Occipital lobe (tissue), 3 donors: ENCODE measurements at places on chromosomes 1 and 21.

DNA sequence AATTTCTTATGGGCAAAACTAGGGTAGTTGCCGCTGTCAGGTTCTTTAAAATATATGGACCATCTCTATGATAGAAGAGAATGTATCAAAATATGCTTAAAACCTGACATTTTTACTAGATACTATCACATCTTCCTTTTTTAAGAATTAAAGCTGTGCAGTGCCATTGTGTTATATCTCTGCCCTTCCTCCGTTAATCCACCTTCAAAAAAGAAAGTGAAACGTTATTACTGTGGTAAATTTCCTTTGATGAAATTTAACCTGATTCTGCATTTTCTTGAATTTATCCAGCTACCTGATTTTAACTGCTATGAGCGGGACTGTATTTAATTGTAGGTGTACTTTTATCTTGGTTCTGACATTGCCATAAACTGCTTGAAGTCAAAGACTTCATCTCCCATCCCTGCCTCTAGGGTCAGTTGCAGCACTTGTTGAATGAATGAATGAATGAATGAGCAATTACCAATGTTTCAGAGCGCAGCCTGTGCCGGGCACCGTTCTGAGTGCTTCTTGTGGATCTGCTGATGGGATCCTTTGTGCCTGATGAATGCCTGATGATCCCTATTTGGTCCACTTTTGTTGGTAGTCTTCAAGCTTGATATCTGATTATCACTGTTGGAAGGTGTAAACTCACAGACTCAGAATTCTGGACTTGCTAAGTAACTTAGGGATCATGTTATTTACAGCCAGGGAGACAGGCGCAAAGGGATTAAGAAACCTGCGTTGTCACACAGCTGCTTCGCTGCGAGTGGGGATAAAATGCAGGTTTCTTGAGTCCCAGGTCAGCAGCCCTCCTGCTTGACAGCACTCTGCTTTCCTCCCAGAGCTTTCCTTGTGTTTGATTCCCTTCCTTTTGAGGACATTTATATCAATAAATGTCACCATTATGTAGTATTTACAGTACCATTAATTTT is 30.1 kb downstream of the SMYD2 start:
- DNase-seq = no peak

GRCh38 chr1:163066686-163067085 is 2.5 kb upstream of the RGS4 start:
- no peak for DNase-seq

- DNase-seq = no peak
Observed at GRCh38 chr1:151282883-151283725, 1.0 kb downstream of the ZNF687 start.

DNA sequence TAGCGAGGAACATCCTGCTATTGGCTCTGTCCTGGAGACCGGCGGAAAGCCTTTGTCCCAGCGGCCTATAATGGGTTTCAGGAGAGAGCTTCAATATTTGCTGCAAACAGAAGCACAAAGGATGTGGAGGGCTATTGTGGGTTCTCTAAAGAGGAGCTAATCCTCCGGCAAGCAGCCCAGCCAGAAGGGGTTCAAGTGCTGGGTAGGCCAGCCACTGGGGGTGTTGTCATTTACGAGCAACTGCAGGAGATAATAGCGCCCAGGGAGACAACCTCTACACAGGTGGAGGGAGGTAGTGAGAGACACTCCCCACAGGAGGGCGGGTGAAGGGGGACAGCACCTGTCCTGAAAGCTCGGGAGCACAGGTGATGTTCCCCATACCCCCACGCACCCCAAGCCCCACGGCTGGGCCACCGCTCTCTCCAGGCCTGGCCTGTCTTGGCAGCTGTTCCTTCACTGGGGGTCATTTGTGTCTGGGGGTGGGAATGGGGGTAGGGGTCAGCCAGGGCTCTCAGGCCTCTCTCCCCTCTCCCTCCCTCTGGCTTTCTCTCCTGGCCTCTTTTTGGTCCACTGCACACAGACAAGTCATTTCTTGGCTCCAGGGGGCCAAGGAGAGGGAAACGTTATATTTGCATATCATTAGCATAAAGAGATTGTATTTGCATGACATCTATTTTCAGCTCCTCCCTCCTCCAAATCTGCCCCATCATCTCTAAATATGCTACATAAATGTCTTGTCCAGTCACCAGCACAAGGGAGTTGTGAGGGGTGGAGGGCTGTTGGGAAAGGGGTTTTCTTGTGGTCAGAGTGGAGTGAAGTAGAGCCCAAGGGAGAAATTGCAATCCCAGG is 22.0 kb upstream of the SLC26A9 start:
- no peak for DNase-seq

- no peak for DNase-seq
Observed at GRCh38 chr1:9281071-9281827, 11.4 kb upstream of the SPSB1 start.

DNA sequence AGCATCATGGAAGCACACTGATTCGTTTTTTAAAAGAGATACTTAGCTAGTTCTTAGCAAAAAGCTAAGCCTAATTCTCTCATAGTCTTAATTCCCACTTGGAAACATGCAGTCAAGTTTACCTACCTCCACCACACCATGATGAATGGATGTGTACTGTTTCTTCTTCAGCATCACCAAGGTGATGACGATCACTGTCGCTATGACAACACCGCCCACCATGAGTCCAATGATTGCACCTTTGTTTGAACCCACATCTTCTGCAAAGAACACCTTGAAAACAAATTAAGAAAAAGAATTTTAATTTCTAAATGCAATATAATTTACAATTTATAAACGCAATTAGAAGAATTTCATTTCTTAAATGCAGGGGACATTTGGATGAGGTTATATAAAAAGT is 156.8 kb downstream of the GABPA start:
- DNase-seq = no peak

DNA sequence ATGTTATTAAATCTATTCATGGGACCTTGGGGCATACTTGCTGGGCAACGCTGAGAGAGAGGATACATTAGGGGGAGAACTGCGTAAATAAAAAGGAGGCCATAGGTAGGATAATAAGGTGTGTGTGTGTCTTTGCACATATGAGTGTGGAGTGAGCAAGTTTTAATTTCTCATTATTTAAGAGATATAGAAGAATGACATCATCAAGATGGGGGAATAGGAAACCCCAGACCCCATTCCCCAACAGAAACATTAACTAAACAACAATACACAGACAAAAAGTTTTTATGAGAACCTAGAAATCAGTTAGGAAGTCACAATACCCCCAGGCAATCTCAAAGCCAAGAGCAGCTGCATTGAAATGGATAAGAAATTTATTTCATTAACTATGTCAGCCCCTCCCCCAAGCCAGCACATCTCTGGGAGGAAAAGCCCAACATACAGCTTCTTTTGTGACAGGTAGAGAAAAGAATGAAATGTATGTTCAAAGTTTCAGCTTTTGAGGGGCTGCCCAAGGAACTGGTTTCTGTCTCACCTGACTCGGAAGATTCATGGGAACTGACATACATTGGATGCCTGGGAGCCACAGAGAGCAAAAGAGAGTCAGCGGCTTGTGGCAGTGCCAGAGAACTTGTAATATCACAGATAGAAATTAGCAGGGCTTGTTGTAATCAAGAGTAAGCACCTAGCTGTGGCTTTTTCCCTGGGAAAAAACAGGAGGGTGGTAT is 234.3 kb upstream of the NFIA start:
- no peak for DNase-seq
